Thyroid gland (tissue), 4 donors: ENCODE measurements at places on chromosomes 7 and 10. TPM values are rescaled to one million over a fixed set of nuclear protein-coding genes. Genes with fewer than 3 reads are reported as not detected.

CFAP70 gene
- 9.9 TPM for total RNA-seq

PALD1 gene
- total RNA-seq = 15.6 TPM

PFKP gene
- 56.6 TPM for total RNA-seq

HMX2 gene
- not detected for total RNA-seq

AKR1D1 gene
- total RNA-seq = not detected

ABCC2 gene
- 0.67 TPM for total RNA-seq

TMEM139 gene
- 6.7 TPM for total RNA-seq

HEPACAM2 gene
- total RNA-seq = 0.13 TPM

SPAM1 gene
- total RNA-seq = not detected

NSUN5 gene
- 36.7 TPM for total RNA-seq

KAZALD1 gene
- 9.9 TPM for total RNA-seq

PODXL gene
- total RNA-seq = 125 TPM

CAMK2G gene
- total RNA-seq = 21.2 TPM

UBE2H gene
- total RNA-seq = 103 TPM

SPDYE2B gene
- total RNA-seq = not detected

BLNK gene
- total RNA-seq = 5.8 TPM

CELF2 gene
- 37.1 TPM for total RNA-seq

CALML3 gene
- 0.24 TPM for total RNA-seq

TYW1 gene
- total RNA-seq = 20.8 TPM

MUC3A gene
- under 0.01 TPM for total RNA-seq

PSMA2 gene
- total RNA-seq = 64.5 TPM

PCLO gene
- 11.8 TPM for total RNA-seq

CPN1 gene
- not detected for total RNA-seq

GBF1 gene
- 68.3 TPM for total RNA-seq

HYAL4 gene
- 0.89 TPM for total RNA-seq
